GM12878 (cell line): ENCODE measurements at places on chromosomes 11 and 22. TPM values are rescaled to one million over a fixed set of nuclear protein-coding genes. Genes with fewer than 3 reads are reported as not detected.

- no peak for DNase-seq
Measured at GRCh38 chr11:34222030-34222429, 116.6 kb downstream of the NAT10 start.

Gene MMP3
- not detected in 2 replicates for total RNA-seq

Gene OR6A2
- total RNA-seq: not detected in 2 replicates

- no peak for DNase-seq
Measured at GRCh38 chr11:12743834-12744449, 69.7 kb downstream of the TEAD1 start.

DNA sequence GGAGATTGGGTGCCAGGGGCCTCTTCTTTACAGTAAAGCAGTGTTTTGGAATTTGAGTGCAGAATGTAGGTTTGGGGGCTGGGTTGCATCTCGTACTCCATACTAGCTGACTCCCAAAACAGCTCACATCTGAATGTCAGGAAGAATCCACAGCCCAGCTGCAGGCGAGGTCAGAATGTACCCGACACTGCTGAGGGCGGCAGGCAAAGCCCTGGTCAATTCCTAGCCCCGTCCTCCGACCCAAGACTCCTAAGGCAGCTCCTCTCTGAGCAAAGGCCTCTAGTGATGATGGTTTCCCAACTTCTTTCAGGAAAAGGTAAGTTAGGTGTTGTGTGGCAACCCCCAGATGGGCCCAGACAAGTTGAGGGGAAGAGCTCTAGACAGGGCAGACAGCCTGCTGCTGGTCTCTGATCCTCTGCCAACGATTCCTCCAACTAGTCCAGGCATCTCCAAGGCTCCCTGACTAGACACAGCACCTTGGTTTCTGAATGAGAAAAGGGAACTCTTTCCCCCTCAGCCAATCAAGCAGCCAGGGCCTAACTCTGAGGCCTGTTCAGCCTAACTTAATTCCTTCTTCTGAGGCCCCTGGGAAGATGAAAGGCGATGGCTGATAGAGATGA lies 8.6 kb downstream of the LARGE2 start:
- DNase-seq: no peak

- DNase-seq: no peak
Measured at GRCh38 chr11:92830377-92831155, 138.9 kb upstream of the MTNR1B start.

- no peak for DNase-seq
Measured at GRCh38 chr11:45212566-45213315, 66.3 kb downstream of the PRDM11 start.

GRCh38 chr11:43567396-43567975 lies 113.1 kb upstream of the HSD17B12 start:
- DNase-seq: no peak

GRCh38 chr22:40193429-40194421 lies 16.0 kb downstream of the TNRC6B start:
- DNase-seq: no peak

GRCh38 chr11:2810411-2811205 lies 75.0 kb downstream of the CDKN1C start:
- no peak for DNase-seq

GRCh38 chr11:125141686-125142535 lies 22.6 kb upstream of the PKNOX2 start:
- no peak for DNase-seq

GRCh38 chr11:10310301-10310841 lies 5.5 kb downstream of the ADM start:
- DNase-seq: no peak

DNA sequence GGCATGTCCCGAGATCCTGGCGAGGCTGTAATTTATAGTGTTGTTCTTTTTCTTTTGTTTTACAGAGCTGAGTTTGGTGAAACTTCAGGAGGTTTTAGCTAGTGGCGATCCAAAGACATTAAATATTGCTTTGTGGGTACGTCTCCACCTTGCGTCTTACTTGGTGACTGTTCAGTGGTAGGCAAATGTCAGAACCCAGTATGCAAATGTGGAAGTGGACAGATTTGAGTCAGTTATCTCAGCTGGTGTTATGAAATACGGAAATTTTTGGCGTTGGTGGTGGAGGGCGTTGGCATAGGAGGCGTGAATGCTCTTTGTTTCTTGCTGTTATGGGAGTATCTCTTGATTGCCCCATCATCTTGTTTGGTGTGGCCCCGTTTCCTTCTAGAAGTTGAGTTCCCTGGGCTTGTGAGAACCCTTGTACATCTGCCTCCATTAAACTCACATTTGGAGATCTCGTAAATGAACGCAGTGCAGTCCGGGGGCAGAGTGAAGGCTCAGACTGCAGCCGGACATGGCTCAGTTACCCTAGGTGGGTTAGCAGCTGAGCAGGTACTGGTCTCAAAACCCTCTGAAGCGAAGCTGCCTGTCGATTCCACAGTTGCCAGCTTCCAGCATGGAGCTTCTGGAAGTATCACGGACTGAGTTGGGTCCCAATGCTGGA lies 39.9 kb downstream of the PTPRJ start:
- DNase-seq: peak; percentile 66

Gene SPDYC
- total RNA-seq: not detected in 2 replicates

- no peak for DNase-seq
Measured at GRCh38 chr11:116485425-116485824, 287.4 kb downstream of the BUD13 start.

- no peak for DNase-seq
Measured at GRCh38 chr22:33921525-33922348, 1.5 kb upstream of the LARGE1 start.

- DNase-seq: no peak
Measured at GRCh38 chr11:62976109-62976508, 8.7 kb downstream of the SLC22A6 start.

- DNase-seq: no peak
Measured at GRCh38 chr11:111378185-111378860, 752 bp downstream of the POU2AF1 start.

Gene TNNI2
- total RNA-seq: 0.38 and 0.61 TPM in 2 replicates

DNA sequence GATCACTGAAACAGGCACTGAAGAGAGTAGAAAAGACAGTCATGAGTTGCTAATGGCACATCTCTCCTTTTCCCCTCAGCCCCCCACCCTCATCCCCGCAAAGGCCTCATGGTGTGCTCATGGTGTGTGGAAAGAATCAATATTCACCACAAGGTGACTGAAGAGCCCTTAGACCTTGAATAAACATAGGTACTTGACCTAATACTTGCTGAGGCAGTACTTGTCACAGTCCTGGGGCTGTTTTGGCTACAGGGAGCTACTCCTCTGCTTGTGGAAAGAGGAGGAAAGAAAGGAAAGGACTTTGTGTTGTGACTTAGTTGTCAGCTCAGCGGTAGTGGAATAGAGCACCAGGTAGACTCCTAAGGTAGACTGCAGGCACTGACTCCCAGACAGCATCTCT lies 537.8 kb upstream of the CCDC179 start:
- DNase-seq: no peak

DNA sequence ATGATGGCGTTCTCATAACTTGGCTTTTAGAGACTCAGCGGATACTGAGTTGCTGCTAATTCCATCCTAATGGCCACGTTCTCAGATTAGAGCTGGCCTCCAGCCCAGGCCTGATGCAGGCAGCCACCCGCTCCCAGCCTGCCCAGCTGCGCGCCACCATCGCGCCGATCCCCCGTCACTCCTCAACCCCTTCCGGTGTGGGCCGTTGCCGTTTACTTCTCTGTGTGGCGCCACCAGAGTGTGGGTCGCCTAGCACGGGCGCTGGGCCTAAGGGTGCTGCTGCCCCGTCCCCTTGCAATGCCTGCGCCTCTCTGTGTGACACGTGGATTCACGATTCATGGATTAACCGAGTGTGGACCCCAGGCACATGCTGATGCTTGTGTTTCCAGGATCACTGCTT lies 1116.0 kb downstream of the BRD1 start:
- DNase-seq: no peak
